ENCODE measurements at places on chromosomes 6 and 20.
A peak's percentile ranks its signal among the peaks of the same experiment; 100 is the strongest.

DNA sequence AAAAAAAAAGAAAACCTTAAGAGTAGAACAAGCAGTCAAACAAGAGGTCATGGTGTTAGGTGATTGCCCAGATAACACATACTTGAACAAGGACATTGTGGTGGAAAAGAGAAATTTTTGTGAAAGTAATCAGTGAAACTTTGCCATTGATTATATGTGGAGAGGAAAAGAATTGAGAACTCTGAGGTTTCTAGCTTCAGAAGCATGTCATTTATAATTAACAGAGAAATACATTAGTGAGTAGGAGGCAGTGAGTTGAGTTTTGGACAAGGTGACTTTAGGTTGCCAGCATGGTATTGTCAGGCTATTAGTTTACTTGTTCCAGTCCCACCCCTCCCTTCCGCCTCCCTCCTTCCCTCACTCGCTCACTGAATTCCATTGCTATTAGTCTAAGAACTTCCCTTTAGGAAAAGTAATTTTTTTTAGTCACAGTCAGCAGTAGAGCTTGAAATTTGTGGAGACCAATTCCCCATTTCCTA, 17.2 kb downstream of the TAB2 start:
- no peak for DNase-seq

- DNase-seq: no peak
Measured at GRCh38 chr20:48621376-48622078, 206.3 kb downstream of the PREX1 start.

DNA sequence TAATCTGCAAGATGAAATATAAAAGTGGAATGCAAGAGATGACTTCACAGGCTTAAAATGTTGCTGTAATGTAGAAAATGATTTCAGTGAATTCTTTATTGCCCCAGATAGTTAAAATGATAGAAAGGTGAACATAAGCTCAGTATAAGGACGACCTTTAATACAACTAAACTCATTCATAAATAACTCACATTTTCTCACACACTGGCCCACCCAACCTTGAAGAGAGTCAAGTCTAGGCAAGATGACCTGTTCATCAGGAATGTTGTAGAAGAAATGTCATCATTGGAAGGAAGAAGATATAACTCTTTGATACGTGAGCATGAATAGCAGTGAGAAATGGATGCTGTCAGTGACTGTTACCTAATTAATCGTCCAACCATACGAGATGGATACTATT, 111.1 kb upstream of the SASH1 start:
- no peak for DNase-seq

DNA sequence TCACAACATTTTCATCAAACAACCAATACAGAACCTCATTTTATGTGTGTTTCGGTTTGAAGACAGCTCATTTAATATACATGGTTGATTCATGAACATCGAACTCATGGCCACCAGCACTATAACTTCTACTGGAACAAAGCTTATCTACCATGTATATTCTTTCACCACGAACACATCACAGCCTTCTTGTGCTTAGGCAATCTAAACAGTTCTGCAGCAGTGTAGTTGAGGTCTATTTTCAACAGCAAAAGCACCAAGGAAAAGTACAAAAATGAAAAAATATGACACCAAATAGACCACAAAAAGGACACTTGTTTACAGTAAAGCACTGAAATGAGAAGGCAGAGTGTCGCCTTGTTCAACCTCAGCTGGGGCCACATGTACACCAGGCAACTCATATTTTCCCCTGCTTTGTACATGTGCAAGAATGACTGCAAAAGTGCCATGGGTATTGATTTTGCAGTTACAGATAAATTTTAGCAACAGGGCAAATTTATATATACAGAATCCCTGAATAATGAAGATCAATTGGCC, 25.8 kb upstream of the KCNK5 start:
- no peak for DNase-seq

DNA sequence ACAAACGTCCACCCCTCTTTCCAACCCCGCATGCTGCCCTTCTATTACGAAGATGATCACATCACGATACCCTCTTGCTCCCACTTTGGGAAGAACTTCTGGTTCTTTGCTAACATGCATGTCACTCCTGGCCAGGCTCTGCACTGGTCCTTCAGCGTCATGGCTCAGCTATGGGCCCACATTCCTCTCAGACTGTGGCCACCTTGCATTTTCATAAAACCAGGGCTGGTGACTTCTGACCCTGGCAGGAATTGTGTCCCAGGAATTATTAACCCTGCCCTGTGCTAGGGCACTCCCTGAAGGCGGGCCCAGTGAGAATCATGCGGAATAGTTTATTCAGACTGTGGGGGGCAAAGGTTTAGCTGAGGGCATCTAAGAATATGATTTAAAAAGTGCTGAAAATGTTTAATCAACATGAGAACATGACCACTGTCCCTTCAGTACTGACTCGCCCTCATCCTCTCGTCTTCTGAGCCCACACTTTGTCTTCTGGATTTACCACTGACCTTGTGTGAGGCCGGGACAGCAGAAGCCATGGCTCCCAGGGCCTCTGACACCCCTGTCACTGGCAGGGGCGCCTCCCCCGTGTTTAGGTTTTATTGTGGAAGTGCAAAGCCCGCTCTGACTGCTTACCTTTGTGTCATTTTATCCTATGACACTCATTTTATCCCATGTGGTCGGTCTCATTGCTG, 38.1 kb upstream of the THBS2 start:
- no peak for DNase-seq

GRCh38 chr6:162999575-163000285, 272.0 kb downstream of the PACRG start:
- DNase-seq: no peak

GRCh38 chr6:167589615-167589940, 237.1 kb upstream of the AFDN start:
- DNase-seq: no peak

GRCh38 chr6:101108286-101108685, 227.2 kb upstream of the ASCC3 start:
- DNase-seq: no peak

DNA sequence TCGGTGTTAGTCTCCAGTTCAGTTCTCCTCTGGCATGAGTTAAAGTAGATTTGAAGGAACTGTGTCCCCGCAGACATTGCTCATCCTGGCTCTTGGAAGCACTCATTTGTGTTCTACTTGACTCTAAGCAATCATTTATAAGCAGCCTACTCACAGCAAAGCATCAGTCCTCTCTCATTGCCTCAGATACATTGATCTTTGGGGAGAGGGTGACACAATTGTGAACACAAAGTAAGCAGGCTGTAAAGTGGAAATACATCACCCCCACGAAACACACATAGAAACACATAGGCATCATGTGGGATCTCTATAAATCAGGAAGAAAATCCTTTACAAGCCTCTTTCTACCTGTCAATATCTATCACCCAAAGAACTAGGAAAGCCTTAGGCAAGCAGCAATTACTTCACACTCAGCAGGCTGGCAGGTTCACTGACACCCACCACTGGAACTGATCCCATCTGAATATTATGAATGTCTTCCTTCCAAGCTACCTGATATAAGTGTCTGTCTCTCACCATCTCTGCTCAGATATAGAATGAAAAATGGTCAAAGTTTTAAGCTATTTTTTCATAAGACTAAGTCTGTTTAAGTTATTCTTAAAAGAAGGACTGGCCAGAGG, 675.8 kb downstream of the HACE1 start:
- DNase-seq: no peak

DNA sequence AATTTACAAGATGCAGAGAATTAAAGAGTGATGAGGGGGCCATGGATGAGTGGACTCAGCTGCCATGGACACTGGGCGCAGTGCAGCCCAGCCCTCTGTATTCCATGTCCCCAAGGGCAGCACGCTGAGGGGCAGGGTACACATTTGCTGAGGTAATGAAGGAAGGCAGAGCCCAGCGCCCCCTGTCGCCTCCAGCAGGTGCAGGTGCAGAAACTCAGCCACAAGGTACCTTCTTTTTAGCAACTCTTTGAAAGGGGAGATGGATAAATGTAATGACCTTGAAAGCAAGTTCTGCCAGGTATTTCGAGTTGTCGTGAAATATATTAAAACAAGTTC, 7.1 kb downstream of the CD93 start:
- DNase-seq: peak; percentile 31

DNA sequence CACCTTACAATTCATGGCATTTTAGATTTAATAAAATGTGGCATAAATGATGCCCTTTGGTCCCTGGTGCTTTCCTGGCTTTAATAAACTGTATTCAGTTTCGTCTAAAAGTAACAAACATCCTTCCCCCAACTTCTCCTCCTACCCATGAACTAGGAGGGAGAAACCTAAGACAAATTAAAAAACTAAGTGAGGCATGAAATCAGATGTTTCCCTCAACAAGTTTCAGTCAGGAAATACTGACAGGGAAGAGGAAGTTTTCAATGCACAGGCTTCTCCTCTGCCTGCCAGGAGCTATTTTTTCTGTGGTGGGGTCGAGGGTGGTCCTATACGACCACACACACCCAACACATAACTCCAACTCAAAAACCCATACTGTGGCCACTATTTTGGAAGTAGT, 10.0 kb downstream of the HBS1L start:
- DNase-seq: no peak

- DNase-seq: no peak
Measured at GRCh38 chr6:74705451-74705850, 500.4 kb downstream of the COL12A1 start.

DNA sequence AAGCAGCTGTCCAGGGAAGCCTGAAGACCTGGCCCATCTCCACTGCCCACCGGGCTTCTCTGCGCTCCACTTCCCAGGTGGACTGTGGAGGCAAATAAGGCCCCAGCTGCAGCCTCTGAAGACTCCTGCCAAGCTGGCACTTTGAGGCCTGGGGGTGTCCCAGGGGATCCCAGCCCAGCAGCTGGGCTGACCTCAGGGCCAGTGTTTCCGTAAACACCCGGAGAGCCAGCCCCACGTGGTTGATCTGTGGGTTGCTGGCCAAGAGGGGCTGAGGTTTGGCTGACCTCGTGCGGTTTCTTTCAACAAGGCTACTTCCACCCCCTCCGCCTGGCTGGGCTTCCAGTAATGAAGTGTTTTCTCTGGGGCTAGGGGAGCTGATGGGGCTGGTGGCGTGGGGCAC, 12.4 kb upstream of the CCN5 start:
- peak; percentile 69 for DNase-seq

GRCh38 chr20:29306390-29307072, 1950.9 kb upstream of the DEFB115 start:
- no peak for DNase-seq

GRCh38 chr20:20410678-20411077, 42.8 kb downstream of the INSM1 start:
- peak; percentile 90 for DNase-seq

GRCh38 chr6:146886587-146887446, 288.0 kb downstream of the ADGB start:
- DNase-seq: no peak

- no peak for DNase-seq
Measured at GRCh38 chr6:87808005-87808757, 106.1 kb upstream of the AKIRIN2 start.

DNA sequence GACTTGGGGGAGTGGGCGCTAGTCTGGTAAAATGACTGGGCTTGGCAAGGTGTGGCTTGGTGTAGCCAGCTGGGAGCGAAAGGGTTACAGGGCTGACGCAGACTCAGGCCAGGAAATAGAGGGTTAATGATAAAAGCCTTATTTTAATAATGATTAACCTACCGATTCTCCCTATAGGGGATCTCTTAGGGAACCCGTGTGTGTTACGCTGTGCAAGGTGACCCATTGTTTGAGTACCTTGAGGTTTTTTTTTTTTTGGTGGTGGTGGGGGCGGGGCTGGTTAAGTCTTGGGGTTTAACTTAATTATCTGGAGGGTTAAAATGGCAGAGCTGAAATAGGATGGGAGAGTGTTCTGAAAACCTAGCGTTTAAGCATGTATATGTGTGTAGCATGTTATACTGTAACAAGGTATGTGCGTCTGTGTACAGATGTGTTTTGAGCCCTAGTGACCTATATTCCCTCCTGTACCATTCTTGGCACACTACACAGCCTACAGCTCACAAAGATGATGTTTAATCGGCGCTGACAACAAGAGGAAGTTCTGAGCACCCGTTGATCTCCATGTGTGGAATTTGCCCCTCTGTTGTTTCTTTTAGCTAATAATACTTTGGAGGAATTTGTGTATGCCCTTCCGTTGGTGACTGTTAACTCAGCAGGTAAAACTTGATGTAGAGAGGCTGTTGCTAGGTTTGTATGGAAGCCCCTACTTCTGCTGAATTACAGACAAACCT, 1.3 kb downstream of the CARMIL1 start:
- no peak for DNase-seq

GRCh38 chr6:26367114-26367513, 2.1 kb downstream of the BTN3A2 start:
- DNase-seq: no peak

DNA sequence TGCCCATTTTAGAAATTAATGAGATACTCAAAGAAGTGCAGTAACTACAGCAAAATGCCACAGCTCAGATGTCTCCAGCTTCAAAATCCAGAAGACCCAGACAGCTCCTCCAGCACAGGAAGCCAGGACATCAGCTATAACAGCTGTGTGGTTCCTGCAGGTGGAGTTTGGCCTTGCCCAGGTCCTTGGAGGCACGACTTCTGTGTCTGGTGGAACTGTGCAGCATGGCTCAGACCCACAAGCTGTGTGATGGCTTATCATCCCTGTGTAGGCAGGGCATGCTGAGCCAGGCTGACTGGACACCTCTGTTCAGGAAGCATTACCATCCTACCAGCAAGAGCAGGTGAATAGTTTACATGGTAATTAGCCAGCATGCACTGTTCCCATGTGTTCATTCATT, 26.5 kb upstream of the CD93 start:
- no peak for DNase-seq

DNA sequence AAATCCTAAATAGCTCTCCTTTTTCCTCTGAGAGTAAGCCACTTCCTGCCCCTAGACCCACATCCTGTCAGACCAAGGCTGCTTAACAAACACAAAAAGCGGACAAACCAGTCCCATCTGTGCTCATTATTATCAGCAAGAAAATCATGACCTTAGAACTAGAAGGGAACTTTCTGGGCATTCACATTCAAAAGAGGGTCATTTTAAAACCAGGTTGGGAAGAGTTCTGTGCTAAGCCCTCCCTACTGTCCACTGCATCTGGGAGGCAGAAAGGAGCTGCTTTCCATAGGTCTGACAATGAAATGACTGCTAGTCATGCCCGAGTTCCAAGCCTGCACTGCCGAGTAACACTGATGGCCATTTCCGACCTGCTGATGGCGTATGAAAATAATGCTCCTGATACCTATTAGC, 15.4 kb downstream of the EZR start:
- no peak for DNase-seq

DNA sequence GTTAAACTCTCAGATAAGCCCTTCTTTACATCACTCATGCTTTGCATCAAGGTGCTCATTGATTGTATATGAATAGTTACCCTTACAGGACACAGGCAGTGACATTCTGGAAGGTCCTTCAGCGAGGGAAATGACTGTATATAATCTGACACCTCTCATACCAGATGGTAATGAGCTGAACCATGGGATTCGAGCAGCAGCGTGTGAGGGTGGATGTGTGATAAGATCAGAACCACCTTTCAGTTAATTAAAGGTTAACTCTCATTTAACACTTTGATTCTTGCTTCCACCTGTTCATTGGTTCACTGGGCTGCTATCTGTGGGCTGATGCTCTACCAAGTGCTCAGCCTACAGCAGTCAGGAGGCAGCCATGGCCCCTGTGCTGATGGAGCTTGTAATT, 24.2 kb downstream of the NEDD9 start:
- no peak for DNase-seq

Data from NCI-H1092 (cell line).